ENCODE measurements at places on chromosomes 1 and 21. TPM values are rescaled to one million over a fixed set of nuclear protein-coding genes. Genes with fewer than 3 reads are reported as not detected.

GRCh38 chr21:34567604-34568155 is 47.2 kb downstream of the RCAN1 start:
- DNase-seq: no peak

USH2A gene
- 0.05 TPM for polyA plus RNA-seq

DNA sequence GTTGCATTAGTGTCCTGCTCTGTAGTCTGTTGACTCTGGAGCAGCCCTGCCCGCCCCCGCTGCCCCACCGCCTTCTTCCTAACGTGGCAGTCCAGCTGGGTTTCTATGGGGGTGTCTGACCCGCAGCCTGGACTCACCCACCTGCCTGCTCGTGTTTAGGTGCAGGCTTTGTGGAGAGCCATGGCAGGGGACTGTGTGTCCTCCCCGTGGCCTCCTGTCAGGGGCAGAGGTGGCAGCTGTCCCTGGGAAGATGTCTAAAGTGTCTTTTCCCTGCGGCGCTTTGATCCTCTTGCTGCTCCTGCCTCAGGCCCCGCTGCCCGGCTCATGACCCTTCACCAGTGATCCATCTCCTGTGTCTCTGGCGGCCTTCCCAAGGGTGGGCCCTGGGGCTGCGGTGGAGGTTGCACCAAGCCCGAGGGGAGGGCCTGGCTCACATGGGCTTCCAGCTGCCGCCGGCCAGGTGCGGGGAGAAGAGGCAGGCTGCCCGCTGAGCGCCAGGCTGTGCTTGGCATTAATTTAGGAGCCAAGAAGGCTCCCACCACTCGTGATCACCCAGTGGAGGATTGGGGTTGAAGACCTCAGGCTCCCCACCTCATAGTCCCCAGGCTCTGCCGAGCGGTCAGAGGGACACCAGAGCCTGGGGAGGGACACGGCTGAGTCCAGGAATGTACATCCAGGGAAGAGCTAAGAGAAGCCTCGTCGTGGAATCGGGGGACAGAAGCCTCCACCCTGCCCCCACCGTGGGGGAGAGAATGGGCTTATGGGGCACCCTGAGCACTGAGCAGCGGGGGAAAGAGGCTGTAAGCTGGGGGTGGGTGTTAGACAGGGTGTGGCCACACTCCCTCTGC is 44.1 kb downstream of the COL18A1 start:
- DNase-seq: no peak

- no peak for DNase-seq
Observed at GRCh38 chr1:117570988-117571409, 34.8 kb upstream of the TENT5C start.

DNA sequence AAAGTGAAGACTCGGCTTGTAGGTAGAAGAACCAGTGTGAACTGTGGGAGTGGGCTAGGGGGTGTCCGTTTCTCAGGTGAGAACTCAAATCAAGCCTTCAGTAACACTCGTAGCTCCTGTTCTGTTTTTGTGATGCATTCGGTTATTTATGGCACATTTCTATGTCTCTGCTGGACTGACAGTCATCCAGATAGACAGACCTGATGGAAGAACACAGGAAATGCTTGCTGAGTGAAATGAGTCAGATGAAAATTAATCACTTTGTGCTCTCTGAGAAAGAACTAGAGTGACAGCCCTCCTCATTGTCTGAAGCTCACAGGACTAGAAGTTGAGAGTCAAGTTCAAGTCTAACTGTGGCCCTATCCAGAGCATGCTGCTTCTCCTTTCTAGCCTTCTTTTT is 360.1 kb upstream of the PLXNA2 start:
- no peak for DNase-seq

GPR157 gene
- polyA plus RNA-seq: 0.68 TPM

DNA sequence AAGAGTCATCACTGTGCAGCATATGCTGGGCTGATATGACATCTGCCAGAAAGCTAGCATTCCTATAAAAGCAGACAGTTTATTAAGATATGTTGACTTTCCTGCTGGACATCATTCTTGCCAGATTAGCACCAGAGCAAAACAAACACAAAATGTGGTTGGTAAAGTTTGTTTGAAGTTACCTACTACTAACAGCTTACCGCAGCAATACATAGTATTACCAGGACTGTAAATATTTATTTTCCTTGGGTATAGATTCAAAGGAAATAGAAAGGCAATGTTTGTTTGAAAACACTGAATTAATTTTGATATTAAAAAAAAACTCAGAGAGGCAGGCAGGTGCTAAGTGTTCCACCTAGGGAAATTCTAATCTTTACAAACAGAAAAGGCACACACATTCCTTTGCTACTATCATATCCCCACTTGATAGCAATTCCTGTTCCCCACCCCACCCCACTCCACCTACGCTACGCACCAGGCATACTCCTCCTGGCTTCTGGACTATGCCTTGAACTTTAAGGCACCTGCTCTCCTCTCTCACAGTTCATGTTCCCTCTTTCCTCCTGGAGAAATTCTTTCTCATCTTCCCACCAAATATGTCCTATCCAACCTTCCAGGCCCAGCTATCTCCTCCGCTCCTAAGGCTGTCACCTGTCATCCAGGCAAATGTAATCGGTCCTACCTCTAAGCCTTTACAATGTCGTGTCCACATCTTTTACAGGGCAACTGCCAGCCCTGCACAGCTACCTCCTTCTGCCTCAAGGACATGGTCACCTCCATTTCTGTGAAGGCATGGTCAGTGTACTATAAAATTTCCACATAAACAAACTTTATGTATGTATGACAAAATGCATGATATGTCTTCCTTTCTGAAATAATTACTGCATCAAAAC is 34.7 kb downstream of the PTPN14 start:
- no peak for DNase-seq

DNA sequence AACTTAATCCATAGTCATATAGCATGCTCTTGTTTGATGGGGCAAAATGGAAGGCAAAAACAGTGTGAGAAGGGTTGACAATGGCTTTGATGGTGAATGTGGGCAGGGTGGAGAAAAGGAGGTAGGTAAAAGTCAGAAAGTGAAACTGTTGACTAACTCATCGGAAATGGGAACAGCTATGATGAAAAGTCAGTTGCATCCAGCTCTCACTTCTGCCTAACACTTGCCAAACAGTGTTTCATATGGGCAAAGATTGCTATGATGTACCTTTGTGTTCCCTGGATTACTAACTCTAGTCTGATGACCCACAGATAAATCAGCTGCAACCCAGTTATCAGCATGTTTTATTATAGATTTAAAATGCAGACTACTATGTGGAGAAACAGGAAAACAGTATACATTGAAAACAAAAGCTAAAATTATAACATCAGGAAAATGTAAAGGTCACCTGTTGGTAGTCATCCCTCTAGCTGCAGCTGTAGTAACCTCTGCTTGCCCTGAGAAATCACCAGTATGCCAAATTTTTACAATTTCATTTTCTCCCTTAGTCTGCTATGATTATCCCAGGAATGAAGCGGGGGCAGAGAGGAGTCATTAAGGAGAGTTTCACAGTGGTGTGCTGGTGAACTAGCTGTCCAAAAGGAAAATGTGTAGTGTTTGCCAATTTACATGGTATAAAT is 11.7 kb downstream of the TNFSF18 start:
- no peak for DNase-seq

DNA sequence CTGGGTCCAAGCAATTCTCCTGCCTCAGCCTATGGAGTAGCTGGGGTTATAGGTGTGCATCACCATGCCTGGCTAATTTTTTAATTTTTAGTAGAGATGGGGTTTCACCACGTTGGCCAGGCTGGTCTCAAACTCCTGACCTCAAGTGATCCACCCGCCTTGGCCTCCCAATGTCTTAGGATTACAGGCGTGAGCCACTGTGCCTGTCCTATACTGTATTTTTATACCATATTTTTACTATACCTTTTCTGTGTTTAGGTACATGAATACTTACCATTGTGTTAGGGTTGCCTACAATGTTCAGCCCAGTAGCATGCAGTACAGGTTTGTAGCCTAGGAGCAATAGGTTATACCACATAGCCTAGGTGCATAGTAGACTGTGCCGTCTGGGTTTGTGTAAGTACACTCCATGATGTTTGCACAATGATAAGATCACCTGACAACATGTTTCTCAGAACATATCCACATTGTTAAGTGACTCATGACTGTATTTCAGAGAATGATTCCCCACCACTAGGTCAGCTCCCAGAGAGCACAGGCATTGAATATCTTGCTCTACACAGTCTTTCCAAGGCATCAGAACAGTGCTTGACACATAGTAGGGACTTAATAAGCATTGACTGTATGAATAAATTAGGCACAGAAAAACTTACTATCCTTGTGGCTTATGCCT is 6.0 kb upstream of the CITED4 start:
- no peak for DNase-seq

FCRL2 gene
- polyA plus RNA-seq: 0.11 TPM

DNA sequence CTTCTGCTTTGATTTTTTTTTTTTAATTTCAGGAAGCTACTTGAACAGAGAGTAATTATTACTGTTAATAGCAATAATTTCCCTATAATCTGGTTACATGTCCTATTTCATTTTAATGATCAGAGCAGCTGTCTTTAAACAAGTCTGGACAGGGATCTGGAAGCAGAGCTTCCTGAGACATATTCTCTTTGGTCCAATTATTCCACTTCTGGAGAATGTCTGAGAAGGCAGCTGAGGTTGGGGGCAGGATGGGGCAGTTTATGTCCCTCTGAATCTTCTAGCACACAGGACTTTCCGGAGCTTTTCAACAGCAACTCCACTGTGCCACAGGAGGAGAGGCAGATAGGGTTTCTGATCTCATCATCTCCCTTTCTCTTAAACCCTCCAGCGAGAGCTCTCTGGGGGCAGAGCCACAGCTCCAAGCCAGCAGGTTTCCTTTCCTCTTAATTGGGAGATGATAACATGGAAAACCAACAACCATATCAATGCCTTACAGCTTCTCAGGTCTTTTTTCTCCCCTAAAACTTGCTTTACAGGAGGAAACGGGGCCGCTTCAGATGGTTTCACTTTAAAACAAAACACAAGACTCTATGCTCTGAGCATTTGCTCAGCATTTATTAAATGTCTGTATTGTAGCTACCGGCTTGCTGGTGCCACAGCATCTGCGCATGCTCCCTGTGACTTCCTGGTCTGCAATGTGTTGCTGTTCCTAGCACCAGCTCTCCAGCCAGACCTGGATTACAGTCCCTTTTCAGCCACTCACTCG is 425.7 kb upstream of the USP24 start:
- no peak for DNase-seq

- DNase-seq: no peak
Observed at GRCh38 chr1:202167708-202168415, 7.5 kb upstream of the PTPN7 start.

DNA sequence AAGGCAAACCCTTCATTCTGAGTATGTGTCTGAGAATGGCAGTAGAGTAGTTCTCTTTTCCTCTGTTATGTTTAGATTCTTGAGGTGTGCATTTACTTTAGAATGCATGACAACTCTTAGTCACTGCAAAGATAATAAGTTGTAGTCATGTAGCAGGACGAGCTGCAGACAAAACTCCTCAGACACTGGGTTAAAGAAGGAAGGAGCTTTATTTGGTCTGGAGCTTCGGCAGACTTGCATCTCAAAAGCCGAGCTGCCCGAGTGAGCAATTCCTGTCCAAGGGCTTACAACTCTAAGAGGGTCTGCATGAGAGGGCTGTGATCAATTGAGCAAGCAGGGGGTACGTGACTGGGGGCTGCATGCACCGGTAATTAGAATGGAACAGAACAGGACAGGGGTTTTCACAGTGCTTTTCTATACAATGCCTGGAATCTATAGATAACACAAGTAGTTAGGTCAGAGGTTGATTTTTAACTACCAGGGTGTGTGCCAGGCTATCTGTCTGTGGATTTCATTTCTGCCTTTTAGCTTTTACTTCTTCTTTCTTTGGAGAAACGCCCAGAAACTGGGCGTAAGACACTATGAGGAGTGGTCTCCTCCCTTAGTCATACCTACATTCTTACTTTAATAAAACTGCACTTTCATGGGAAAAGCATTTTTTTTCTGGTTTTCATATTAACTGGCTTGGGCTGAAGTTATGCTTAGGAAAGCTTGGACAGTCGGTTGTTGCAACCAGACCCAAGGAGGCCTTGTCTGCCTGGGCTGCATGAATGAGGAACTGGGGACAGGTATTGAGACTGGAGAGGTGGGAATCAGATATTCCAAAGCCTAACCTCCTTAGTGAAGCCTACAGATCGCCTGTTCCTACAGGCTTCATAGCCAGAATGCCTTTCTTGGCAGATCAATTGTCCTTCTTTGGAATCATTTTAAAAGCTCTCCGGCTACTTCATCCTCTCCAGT is 115.1 kb downstream of the RHOU start:
- no peak for DNase-seq

- DNase-seq: no peak
Observed at GRCh38 chr21:17819877-17820229, 697 bp upstream of the C21orf91 start.

GRCh38 chr1:8870616-8871538 is 7.6 kb downstream of the ENO1 start:
- DNase-seq: no peak

GRCh38 chr21:37251294-37251634 is 15.9 kb downstream of the VPS26C start:
- DNase-seq: no peak

- DNase-seq: peak; percentile 95
Observed at GRCh38 chr21:34526618-34527290, 14.7 kb upstream of the KCNE1 start.

DNA sequence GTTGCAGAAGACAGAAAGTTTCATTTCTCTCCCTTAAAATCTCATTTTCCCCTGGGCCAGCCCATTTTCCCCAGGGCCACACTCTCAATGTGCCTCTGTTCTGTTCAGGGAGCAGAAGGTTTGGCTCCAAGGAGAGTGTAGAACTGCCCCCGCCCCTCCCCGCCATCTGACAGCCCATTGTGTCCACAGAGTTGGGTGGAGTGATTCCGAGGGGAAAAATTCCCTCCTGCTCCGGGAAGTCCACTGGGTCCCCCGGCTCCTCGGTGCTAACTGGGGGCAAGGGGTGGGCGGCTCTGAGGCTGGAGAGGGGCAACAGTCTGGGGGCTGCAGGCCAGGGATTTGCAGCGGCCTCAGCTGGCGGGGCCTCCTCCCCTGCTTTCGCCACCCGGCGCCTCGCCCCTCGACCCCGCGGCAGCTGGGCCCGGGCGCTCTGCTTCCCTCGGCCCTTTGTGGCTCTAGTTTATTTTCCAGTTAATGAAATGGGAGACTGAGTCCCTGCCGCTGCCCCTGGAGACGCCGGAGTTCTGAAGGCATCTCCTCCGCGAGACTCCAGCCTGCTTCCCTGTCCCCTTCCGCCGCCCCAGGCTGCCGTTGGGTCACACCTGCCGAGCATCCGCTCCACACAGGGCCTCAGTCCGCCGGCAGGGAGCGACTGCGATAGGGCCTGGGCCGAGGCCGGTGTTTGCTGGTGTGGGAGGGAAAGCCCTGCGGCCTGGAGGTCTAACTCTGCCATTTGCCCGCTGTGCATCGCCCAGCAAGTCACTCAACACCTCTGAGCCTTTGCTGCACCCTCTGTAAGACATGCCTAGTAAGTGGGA is 14.7 kb upstream of the KIRREL1 start:
- DNase-seq: no peak

EPHA2 gene
- polyA plus RNA-seq: 5.3 TPM

VASH2 gene
- 41.0 TPM for polyA plus RNA-seq

CFAP410 gene
- 16.5 TPM for polyA plus RNA-seq

Measured in forelimb muscle (tissue), 1 donor.